ENCODE measurements at places on chromosomes 2 and 18.
A peak's percentile ranks its signal among the peaks of the same experiment; 100 is the strongest.

DNA sequence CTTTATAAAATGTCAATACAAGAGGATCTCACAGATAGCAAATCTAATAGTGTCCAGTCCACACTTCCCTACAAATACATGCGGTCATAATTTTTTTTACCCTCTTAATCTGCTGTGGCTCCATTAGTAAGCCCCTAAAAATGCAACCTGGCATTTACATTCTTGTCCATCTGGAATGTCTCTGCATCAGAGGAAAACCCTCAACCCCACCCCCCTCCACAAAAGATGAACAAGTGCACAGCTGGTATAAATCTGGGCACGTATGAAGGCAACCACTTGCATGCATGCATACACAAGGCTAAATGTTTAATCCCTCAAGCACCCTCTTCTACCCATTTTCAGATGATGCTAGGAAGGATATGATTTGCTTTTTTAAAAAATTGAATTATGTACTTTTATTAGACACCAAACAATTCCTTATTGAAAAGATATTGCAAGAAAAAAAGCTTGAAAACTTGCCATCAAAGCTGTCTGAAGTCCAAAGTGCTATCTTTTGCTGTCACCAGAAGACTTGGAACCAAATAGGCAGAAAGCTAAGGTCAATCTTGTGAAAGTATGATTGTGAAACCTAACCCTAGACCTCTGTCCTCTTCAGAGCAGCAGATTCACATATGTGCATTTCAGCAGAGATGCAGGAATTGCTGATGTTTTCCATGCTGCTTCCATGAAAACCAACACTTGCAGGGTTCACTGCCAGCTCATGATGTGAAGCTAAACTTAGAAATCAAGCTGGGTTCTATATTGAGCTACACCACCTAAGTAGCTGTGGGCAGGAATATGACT, 39.0 kb downstream of the IRS1 start:
- DNase-seq, result no peak

GRCh38 chr18:80253236-80253635, 5.9 kb upstream of the PARD6G start:
- DNase-seq, result no peak

GRCh38 chr2:211157856-211158463, 601.6 kb downstream of the CPS1 start:
- peak; percentile 59 for DNase-seq

- DNase-seq, result no peak
Observed at GRCh38 chr2:220669324-220669723, 902.8 kb downstream of the EPHA4 start.

GRCh38 chr2:46960618-46961017, 45.0 kb upstream of the MCFD2 start:
- no peak for DNase-seq

- no peak for DNase-seq
Observed at GRCh38 chr2:225895126-225895525, 495.6 kb downstream of the NYAP2 start.

GRCh38 chr2:12791906-12792305, 75.2 kb downstream of the TRIB2 start:
- DNase-seq, result no peak

DNA sequence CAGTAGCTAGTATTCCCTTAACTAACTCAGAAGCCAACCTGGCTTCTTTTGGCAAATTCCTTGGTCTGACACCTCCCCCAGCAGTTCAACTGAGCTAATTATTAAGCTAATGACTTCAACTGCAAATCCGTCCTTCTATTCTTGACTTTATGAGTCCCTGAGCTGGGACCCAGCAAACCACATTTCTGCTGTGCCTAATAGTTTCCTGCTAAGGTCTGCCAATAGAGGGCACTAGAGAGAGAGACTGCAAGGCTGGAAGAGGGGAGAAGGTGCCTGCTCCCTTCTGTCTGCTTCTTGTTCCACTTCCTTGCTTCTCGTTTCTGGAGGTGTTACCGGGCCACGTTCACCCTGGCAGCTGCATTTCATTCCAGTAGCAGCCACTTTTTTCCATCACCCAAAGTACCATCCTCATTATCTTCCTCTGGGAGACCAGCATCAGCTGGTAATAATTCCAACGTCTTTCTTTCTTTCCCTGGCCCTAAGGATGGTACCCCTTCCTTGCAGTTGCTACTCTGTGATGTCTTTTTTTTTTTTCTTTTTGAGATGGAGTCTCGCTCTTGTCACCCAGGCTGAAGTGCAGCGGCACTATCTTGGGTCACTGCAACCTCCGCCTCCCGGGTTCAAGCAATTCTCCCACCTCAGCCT, 352.0 kb downstream of the TNS1 start:
- DNase-seq, result peak; percentile 21
